ENCODE measurements at places on chromosomes 4 and X. TPM values are rescaled to one million over a fixed set of nuclear protein-coding genes. Genes with fewer than 3 reads are reported as not detected.

Gene RHOXF2
- total RNA-seq: not detected

DNA sequence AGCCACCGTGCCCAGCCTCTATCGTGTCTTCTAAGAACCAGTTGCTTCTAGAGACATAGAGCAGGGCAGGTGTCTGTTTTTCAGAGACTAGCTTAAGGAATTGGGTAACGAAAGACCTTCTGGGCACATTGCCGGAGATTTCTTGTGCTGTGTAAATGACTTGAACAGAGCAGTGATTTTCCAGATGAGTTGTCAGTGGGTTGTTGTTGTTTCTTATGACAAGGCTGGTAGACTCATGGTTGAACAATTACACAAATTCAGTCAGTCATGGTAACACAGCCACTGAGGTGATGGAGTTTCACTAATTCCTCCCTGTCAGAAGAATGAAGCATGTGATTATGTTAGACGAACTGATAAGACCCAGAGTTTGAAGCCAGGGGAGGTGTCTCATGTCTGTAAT is 20.5 kb upstream of the DDX3X start:
- DNase-seq: no peak

DNA sequence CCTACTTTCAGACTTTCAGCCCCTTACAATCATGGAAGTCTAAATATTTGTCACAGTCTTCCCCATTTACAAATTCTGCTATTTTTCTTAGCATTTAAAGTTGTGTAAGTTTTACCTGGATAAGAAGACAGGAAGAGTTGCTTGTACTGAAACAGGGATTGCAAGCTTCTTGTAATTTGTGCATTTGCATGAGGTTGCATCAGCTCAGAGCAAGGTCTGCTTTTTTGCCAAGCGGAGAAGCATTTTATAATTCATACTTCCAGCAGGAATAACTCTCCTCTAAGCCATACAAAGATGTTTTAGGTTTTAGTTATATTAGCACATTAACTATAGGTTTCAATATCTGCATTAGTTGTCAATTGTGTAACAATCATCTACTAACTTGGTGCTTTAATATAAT is 922.0 kb upstream of the PABPC4L start:
- DNase-seq: no peak

- no peak for DNase-seq
Observed at GRCh38 chrX:68750316-68750715, 78.5 kb upstream of the EFNB1 start.

DNA sequence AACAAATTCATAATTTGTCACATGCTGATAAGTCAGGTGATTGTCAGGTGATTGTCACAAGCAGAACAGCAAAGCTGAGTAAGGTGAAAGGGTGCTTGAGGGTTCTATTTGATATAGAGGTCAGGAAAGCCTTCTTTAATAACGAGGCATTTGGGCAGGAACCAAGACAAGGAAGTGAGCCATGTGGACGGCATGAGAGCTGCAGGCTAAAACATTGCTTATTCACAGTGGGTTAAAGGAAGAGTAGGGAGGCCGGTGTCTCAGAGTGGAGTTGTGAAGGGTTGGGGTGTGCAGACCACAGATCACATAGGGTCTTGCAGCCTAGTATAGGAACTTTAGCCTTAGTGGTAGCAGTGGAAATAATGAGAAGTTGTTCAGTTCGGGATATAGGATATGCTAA is 31.3 kb upstream of the CYP2U1 start:
- DNase-seq: no peak

DNA sequence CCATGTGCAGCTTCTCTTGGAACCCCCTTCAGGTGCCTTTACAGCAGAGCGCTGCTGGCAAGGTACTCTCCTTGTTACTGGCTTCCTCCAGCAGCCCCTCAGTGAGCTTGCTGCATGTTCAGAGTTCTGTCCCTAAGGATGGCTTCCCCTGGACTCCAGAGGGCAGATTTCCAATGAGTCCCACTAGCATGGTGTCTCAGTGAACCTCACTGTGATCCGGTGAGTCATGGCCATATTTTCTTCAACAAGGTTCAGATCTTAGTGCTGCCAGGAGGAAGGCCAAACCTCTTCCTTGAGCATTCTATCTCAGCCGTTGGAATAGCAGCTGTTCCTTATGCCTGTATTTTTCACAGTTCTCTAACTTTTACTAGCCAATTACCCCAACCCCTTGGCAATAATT is 98.8 kb downstream of the CASK start:
- DNase-seq: no peak

All from H7 (cell line).